ENCODE measurements at places on chromosomes 12 and 14.

- DNase-seq: no peak
Observed at GRCh38 chr12:127810041-127810440, 456.9 kb upstream of the TMEM132C start.

- no peak for DNase-seq
Observed at GRCh38 chr14:68820999-68821683, 28.3 kb upstream of the ZFP36L1 start.

- DNase-seq: no peak
Observed at GRCh38 chr14:93832081-93832480, 43.8 kb upstream of the PRIMA1 start.

- DNase-seq: no peak
Observed at GRCh38 chr12:31629756-31630732, 29.4 kb upstream of the ETFBKMT start.

GRCh38 chr12:56545023-56545604 lies 23.5 kb downstream of the RBMS2 start:
- DNase-seq: no peak

DNA sequence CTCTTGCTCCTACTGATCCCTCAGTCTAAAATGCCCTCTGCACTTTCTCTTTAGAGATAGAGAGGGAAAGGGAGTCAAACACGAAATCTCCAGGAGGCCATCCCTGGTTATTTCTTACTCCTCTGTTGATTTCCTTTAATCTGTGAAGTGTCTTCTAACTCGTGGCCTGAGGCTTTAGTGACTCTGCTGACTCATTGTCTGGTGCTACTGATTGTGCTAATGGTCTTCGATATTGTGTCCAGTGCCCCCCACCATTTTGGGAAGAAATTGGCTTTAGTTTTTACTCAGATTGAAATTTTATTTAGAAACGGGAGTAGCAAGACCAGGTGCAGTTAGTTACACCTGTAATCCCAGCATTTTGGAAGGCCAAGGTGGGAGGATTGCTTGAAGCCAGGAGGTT lies 839 bp downstream of the CLEC9A start:
- no peak for DNase-seq

DNA sequence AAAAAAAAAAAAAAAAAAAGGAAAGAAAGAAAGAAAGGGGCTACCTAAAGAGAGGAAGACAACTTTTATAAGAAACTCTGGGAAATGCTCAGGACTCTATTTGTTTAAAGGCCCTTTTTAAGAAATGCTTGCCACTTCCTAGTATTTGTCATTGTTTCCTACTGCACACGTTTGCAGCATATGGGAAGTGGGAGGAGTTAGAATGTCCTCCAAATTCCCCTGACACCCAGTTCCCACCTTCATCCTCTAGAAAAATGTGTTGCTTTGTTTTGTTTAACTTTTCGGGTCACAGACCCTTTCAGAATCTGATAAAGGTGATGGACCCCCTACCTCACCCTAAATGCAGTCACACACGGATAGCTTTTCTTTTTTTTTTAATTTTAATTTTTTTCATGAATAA lies 40.8 kb downstream of the NINJ2 start:
- no peak for DNase-seq

GRCh38 chr14:68774771-68775613 lies 17.9 kb downstream of the ZFP36L1 start:
- DNase-seq: no peak

Data from LNCaP clone FGC (cell line).